ENCODE measurements at places on chromosomes 13 and 19.
A peak's percentile ranks its signal among the peaks of the same experiment; 100 is the strongest.

DNA sequence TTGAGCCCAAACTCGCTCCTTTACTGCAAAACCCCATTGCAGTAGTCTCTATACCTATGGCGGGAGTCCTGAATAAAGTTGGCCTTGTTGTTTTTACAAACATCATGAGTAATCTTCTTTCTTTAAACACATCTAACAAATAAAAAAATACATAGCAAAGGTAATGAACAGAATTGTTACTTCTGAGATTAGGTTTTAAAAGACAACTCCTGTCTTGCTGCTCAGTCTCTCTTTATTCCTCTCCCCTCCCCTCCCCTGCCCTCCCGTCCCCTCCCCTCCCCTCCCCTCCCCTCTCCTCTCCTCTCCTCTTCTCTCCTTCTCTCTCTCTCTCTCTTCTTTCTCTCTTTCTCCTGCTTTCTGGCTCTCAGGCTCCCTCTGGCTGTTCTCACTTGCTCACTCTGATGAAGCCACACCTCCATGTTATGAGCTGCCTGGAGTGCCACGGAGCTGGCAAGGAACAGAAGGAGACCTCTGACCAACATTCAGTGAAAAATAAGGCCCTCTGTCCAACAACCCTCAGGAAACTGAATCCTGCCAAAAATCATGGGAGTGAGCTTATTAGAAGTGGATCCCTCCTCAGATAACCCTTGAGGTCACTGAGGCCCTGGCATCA, 300.7 kb upstream of the MIR17HG start:
- no peak for DNase-seq

DNA sequence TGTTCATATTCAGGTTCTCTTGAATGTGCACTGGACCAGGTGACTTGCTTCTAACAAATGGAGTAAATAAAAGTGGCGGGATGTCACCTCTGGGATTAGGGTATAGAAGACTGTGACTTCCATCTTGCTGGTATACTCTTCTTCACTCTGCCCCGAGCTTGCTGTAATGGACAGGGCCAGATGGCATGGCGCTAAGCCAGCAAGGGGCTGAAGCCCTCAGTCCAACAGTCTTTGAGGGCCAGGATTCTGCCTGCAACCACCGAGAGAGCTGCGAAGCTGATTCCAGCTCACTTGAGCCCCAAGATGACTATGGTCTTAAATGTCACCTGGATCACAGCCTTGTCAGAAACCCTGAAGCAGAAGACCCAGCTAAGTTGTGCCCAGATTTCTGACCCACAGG, 600.0 kb downstream of the FGF9 start:
- no peak for DNase-seq

- peak; percentile 48 for DNase-seq
Observed at GRCh38 chr19:5627395-5627904, 4.6 kb downstream of the SAFB start.

DNA sequence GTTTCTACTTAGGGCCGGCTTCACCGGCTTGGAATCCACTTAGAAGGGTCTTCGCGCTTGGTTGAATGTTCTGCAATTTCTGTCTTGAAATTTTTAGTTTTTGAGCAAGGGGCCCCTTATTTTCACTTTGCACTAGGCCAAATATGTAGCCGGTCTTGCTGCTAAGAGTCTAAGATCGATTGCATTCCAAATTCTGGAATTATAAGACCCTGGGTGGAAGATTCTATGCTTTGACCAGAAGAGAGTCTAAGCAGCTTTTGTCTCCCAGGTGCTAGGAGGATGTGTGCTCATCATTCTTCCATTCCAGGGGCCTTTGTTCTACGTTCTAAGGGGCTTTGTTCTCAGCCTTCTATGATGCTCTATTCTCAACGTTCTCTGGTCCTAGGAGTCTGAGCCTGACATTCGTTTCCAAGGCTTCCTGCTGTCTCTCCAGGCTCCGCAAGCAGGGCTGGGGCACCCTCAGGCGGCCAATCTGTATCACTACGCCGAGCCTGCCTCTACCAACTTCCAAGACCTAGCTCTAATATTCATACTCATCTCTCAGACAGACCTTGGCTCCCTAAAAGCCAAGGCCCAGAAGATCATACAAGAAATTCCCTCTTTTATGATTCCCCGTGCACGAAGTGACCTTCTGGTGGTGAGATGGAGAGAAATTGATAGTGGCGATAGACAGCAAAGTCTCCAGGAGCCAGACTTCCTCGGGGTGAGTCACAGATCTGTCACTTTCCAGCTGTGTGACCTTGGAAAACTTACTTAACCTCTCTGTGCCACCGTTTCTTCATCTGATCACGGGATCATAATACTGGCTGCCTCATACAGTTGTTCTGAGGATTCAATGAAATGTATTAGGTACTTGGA, 982 bp upstream of the DACT3 start:
- DNase-seq, result peak; percentile 70

GRCh38 chr13:43019811-43020210, 3.6 kb upstream of the DNAJC15 start:
- no peak for DNase-seq

DNA sequence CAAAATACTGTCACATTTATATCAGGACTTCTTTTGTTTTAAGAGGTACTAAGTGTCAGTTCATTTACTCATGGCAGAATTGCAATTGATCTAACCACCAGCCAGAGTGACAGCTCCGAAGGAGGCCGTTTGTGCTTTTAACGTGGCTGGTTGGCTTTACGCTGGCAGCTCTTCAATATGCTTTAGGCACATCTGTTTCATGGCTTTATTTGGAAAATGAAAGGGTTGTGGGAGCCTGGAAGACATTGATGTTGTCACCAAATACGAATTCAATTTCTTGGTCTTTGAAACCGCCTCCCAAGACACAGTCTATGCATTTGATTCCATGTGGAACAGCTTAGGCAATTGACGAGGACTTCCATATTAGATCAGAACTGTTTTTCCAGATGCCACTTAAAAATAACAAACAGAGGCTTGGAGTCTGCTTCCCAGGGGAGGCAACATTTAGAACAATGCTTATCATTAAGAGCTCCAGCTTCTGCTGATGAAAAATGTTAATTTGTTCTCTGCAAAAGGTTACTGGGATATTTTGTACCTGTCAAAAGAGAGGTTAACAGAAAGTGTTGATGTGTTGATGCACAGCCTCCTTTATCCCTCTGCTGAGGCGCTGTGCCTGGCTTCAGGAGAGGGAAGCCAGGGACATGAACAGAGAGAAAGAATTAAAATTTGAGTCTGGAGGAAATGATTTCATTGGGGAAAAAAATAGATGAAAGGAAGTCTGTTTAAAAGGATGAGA, 64.0 kb upstream of the TNFRSF19 start:
- DNase-seq, result no peak

- no peak for DNase-seq
Observed at GRCh38 chr13:112962911-112963625, 5.9 kb upstream of the MCF2L start.

GRCh38 chr19:58346961-58347929, 6.0 kb downstream of the A1BG start:
- peak; percentile 51 for DNase-seq

DNA sequence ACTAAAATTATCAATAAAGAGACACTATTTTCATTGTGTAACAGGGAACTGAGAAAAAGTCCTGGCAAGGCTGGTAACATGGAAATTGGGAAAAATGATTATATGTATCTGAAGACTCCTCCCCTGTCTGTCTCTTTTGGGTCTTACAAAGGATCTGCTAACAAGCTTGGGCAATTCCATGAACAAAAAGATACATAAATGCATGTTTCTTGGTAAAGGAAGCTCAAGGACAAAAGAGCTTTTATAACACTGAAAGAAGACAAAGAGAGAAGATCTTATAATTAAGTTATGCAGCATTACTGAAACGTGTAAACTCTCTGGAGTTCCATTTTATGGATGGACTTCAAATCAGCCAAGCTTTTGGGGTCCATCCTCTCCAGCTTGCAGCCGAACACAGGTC, 29.2 kb downstream of the EFNB2 start:
- no peak for DNase-seq

DNA sequence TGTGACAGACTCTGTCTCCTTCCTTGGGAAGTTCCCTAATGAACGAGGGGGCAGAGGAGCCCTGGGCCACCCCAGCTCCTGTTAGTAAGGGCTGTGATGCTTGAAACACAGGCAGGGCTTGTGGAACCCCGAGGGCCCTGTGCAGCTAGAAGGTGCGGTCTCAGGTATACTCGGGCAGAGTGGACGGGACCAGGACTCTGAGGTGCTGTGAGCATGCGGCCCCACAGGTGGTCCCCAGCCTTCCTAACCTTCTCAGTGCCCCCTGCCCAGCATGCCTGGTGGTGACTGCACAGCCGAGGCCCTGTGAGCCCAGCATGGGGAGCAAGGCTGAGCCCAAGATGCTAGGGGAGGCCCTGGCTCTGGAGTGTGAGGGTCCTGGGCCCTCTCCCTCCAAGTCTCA, 4.0 kb upstream of the SIGLEC8 start:
- DNase-seq, result no peak

DNA sequence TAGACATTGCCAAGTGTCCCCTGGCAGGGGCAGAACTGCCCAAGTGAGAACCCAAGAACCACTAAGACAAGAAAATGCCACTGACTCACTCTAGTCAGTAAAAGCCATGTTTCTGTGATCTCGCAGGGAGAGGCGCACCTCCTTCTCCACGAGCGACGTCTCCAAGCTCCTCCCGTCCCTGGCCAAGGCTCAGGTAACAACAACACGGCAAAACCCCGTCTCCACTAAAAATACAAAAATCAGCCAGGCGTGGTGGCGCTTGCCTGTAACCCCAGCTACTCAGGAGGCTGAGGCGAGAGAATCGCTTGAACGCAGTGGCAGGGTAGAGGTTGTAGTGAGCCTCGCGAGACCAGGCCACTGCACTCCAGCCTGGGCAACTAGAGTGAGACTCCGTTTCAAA, 17.5 kb upstream of the USE1 start:
- DNase-seq, result no peak

- DNase-seq, result no peak
Observed at GRCh38 chr13:79185580-79185979, 220.5 kb downstream of the RBM26 start.

GRCh38 chr13:102556806-102557205, 40.0 kb upstream of the TPP2 start:
- DNase-seq, result no peak

DNA sequence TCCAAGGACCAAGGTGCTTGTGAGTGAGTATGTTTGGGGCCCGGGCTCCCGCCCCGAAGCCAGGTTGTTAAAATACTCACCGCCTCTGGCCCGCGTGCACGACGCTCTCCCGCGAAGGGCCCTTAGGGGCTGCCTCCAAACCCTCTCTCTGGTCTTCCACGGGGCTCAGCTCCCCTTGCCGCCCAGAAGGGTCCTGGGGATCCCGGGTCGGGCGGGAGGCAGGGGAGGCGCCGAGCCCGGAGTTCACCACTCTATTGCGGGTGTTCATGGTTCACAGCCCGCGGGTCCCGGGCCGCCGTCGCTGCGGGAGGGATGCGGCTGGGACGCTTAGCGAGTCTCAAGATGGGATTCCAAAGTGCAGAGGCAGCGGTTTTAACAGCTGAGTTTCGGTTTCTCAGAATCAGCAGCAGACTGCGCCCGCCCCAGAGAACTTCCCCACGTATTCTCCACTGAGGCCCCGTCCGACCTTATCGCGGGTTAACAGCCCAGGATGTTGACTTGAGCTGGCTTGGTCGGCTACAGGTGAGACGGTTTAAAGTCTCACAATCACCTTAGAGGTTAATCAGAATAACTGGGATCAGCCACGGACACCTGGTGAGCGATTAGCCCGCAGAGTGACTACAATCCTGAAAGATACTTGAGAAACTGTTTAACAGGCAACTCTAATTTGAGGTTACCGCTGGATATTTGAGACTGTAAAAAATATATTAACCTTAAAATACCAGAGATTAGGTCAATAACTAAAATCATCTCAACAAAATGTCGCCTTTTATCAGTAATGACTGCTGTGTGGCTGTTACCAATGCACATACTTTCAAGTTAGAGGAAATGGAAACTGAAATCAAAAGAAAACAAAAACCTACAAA, at the start of gene EPSTI1:
Gene EPSTI1, minus strand, starts transcription at position 344 of the 866 bp plus-strand sequence. Its CDS starts 76 bp downstream, at position 268.
- peak; percentile 80 for DNase-seq

DNA sequence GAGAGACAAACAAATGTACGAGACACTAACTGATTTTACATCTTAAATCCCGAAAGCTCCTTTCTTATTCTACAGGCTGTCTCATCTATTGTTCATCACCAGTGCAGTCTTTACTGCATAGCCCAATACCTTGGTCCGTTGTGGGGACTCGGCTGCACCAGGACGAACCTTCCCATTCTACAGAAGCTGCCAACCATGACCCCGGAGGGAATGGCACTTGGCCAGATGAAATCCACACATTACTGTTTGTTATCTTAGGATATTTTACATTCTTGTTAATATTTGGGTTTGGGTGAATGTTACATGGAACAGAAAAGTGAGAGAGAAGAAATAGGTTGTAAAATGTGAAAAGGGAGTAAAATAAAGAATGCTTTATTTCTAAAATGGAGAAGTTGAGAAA, 195.1 kb downstream of the RFC3 start:
- DNase-seq, result no peak

DNA sequence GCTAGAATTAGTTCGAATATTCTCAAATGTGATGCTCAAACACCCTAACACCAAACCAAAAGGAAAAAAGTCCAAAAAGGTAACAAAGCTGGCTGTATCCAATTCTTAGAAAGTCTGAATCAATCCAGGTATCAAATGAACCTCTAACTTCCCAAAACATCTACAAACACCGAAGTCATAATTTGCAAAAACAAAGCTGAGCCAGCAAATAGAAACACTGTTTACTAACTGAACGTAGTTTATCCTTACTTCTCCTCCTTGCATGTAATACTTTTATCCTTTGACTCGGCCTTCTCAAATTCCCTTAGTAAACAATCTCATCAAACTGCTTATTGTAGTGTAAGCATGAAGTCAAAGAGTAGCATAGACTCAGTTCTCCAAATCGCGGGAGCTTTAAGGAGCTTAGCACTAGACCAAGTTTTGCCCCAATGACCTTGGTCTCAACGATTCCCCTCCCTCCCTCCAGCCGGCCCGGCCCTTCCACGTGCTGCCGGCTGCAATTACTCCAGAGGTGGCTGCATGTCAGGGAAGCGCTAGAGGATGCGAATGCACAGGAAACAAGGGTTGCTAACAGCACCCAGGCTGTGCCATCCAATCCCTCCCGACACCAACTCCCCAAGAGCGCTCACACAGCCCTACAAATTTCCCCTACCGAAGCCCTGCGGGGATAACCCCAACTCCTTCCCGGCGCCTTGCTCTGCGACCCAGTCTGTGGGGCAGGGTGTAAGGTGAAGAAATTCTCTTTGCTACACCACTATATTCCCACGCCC, 693 bp downstream of the XPO4 start:
- DNase-seq, result no peak

DNA sequence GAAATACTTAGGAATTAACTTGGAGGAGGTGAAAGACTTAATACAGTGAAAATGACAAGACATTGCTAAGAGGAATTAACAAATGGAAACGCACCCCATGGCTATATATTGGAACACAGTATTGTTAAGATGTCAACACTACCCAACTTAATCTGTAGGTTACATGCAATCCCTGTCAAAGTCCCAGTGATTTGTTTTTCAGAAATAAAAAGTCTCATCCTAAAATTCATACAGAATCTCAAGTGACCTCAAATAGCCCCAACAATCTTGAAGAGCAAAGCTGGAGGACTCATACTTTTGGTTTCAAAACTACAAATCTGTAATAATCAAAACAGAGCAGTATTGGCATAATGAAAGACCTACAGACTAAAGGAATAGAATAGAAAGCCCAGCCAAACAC, 13.2 kb downstream of the ATP4B start:
- DNase-seq, result no peak

All from activated CD4-positive, alpha-beta T cell treated with anti-CD3 and anti-CD28 coated beads for 4 hours (primary cell).